ENCODE measurements at places on chromosomes 4 and X.

GRCh38 chrX:13387666-13388494 is 68.0 kb upstream of the ATXN3L start:
- peak; percentile 23 for DNase-seq

DNA sequence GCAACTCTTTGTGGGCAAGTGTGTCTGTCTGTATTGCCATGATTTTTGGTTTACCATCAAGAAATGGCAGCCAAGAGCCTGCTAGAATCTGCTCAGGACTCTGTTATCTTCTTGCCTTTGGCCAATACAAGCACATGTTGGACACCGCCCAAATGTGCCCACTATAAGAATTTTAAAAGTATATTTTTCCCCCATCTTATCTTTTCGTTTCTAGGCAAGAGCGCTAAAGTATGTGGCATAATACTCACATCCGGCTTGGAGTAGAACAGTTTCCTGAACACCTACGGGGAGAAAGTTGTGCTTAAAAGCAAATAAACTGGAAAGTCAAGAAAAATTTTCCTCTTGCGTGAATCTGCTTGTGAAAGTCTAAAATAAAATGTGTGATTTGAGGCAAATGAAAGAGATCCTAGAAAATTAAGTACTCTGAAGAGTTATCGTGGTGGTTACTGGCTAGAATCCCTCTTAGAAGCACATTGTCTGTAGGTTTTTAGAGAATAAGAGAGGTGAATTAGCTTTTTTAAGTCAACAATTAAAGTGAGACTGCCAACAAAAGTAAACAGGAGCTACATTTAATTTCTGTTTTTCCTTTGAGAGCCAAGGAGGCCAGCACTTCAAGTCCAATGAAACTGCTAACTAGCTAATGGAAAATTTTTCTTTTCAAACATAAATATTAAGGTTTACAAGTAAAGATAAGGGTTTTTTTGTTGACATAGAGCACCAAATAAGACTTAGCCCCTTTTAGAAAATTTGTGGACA is 220.2 kb downstream of the SOWAHB start:
- no peak for DNase-seq

GRCh38 chr4:108433832-108434231 is 186.5 kb upstream of the RPL34 start:
- peak; percentile 43 for DNase-seq

GRCh38 chrX:112997991-112998390 is 157.4 kb upstream of the AMOT start:
- no peak for DNase-seq

GRCh38 chr4:184705692-184706091 is 28.2 kb downstream of the CENPU start:
- no peak for DNase-seq

GRCh38 chr4:72875138-72875537 is 194.4 kb downstream of the COX18 start:
- DNase-seq, result no peak

DNA sequence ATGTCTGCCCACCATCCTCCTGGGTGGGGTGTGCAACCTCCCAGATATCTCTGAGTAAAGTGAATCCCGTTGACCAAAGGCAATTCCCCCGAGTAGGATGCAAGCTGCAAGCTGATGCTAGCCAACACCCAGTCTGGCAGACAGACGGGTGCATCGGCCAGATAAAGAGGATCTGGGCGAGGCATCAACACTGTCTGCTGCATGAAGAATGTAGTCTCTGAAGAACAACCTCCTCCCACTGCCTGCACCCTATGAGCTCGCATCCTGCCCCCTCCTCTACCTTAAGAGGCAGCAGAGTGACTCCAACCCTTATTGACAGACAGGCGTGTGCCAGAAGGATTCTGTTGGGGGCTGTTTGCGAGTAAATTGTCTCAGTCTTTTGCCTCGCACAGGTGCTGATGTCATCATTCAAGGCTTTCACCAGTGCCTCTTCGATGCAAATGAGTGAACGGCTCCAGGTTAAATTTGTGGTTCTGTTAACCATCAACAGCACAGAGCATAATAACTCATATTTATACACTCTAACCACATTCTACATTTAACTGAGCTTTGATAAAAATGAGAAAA is 546.9 kb downstream of the BCOR start:
- no peak for DNase-seq

- peak; percentile 6 for DNase-seq
Observed at GRCh38 chr4:59247032-59247431, 1953.1 kb upstream of the ADGRL3 start.

GRCh38 chr4:123876671-123877101 is 480.1 kb downstream of the SPRY1 start:
- DNase-seq, result no peak

- DNase-seq, result no peak
Observed at GRCh38 chrX:111376897-111377578, 35.0 kb downstream of the DCX start.

- no peak for DNase-seq
Observed at GRCh38 chr4:32145987-32146386, 1425.8 kb downstream of the PCDH7 start.

DNA sequence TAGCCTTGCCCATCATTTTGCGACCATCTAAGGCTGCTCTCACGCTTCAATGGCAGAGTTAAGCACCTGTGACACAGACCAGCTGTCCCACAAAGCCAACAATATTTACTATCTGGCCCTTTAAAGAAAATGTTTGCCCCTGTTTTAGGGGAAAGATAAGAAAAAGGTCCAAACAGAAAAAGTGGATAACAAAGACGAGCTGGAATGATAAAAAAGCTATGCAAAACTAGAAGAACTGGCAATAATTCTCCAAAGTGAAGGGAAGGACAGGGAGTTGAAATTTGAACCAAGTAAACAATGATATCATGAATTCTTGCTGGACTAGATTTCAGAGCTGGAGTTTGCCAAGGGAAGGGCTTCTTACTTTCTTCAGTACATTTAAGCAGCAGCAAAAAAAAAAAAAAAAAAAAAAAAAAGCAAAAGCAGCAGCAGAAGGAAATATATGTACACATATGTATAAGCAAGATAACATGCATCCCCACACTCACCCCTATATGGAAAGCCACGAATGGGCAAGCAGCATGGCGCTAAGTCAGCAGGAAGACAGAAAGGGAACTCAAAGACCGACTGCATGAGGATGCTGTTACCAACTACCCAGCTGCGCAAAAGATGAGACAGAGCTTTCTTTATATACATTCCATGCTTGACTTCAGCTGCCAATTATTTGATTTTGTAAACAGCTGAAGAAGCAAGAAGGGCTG is 12.5 kb downstream of the TRAPPC2 start:
- peak; percentile 75 for DNase-seq

- no peak for DNase-seq
Observed at GRCh38 chr4:187070158-187070557, 346.5 kb upstream of the FAT1 start.

DNA sequence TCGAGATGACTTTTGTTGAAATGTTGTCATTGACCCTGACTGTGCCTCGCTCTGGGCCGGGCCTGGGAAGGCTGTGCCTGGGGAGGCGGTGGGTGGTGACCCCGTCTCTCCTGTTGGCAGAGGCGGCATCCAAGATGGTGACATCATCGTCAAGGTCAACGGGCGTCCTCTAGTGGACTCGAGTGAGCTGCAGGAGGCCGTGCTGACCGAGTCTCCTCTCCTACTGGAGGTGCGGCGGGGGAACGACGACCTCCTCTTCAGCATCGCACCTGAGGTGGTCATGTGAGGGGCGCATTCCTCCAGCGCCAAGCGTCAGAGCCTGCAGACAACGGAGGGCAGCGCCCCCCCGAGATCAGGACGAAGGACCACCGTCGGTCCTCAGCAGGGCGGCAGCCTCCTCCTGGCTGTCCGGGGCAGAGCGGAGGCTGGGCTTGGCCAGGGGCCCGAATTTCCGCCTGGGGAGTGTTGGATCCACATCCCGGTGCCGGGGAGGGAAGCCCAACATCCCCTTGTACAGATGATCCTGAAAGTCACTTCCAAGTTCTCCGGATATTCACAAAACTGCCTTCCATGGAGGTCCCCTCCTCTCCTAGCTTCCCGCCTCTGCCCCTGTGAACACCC is 36.4 kb downstream of the HTRA3 start:
- no peak for DNase-seq

DNA sequence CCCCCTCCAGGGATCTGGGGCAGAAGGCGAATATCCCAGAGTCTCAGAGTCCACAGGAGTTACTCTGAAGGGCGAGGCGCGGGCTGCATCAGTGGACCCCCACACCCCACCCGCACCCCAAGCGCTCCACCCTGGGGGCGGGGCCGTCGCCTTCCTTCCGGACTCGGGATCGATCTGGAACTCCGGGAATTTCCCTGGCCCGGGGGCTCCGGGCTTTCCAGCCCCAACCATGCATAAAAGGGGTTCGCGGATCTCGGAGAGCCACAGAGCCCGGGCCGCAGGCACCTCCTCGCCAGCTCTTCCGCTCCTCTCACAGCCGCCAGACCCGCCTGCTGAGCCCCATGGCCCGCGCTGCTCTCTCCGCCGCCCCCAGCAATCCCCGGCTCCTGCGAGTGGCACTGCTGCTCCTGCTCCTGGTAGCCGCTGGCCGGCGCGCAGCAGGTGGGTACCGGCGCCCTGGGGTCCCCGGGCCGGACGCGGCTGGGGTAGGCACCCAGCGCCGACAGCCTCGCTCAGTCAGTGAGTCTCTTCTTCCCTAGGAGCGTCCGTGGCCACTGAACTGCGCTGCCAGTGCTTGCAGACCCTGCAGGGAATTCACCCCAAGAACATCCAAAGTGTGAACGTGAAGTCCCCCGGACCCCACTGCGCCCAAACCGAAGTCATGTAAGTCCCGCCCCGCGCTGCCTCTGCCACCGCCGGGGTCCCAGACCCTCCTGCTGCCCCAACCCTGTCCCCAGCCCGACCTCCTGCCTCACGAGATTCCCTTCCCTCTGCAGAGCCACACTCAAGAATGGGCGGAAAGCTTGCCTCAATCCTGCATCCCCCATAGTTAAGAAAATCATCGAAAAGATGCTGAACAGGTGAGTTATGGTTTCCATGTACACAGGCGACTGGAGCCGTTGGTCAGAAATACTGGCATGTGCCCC is at the start of gene CXCL1:
Gene CXCL1 (plus strand): TSS at position 264 of the 926 bp plus-strand sequence. CDS start 78 bp downstream, at position 342.
- DNase-seq, result no peak

DNA sequence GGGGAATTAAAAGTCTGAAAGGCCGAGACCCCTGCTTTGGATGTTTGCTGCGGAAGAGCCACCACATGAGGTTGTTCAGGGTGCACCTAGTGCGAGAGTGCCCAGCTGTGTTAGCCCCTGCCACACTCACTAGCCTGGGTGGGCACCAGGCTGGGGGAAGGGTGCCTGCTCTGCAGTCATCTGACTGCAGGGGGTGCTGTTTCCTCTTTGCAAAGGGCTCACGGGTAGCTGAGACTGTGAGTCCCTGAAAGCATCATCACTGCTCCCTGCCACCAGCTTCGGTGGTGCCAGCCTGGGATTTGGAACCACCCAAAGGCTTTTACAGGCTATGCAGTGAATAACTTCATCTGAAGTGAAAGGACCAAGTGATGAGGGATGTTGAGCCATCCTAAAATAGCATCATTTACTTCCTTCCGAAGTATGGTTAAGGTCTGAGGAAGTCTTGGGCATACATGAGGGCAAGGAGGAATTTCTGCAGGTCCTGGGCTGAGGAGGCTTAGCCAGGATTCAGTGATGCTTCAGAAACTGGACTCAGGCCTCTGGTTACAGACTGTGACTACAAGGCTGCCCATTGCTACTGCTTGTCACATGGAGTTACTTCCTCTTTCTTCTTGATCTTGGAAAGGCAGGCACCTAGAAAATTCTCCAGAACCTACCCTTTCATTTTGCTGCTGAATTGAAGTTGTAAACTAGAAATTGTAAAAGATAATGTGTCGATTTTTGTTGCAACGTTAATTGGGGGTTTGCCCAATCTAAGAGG is 293.2 kb upstream of the PRPS2 start:
- no peak for DNase-seq

DNA sequence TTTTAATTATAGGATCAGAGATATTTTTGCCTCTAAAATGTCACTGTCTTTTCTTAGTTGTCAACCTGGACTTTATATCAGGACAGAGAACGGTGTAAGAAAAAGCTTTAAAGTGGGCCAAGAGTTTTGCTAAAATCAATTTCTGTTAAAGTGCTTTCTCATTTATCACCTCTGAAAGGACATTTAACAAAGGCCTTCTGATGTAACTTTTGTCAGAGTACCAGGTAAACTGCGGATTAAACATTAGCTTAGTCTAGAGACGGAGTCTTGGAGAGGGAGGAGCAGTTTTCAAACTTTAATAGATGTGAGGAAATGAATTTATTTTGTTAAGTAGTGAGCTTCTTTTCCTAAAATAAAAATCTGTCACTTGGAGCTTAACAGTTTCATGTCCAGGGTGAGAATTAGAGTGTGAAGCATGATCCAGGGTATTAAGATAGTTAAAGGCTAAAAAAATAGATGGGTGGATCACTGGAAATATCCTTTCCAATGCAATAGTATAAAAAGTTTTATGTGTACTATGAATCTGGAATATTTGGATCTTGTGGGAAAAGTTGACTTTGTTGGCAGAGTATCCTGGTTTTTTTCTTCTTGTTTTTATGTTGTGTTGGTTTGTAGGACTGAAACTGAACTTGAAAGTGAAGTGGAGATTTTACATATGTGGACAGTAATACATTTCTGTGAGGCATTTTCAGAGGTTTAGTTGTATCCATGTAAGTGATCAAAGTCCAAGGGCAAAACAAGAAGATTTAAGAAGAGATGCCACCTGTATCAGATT is 33.6 kb upstream of the BMPR1B start:
- DNase-seq, result no peak

DNA sequence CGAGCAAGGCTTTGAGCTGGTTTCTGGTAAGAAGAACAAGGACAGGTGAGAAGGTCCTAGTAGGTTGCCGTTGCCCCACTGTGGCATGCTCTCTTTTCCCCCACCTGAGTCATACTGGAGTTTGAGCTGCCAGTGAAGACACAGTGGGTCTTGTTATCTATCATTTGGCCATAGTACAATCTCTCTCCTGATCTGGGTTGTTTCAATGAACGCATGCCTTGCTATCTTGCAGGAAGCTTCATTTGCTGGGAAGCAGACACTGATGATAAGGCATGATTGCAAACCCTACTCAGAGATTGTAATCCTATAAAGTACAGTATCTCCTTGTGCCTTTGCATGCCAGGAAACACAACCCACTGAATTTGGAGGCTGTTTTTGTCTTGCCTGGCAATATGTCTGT is 77.4 kb downstream of the CLNK start:
- peak; percentile 78 for DNase-seq

GRCh38 chr4:78666830-78667258 is 109.3 kb upstream of the BMP2K start:
- peak; percentile 30 for DNase-seq

- no peak for DNase-seq
Observed at GRCh38 chr4:8353158-8353669, 83.7 kb downstream of the HTRA3 start.

DNA sequence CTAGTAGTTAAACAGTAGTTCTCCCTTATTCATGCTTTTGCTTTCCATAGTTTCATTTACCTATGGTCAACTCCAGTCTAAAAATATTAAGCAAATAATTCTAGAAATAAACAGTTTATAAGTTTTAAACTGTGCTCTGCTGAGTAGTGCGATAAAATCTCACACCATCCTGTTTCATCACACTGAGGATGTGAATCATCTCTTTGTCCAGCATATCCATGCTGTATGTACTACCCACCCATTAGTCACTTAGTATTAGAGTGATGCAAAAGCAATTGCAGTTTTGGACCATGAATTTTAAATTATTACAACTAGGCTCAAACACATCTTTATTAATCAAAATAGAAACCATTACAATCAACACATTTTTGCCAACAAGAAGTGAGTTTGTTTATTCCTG is 187.4 kb downstream of the TEX13C start:
- DNase-seq, result peak; percentile 24

All from amniotic epithelial cell (primary cell).